ENCODE measurements at places on chromosomes 11 and 22.

GRCh38 chr11:121555121-121555520, 102.4 kb upstream of the SORL1-AS1 start:
- no peak for DNase-seq

GRCh38 chr11:62233730-62234129, 8.3 kb upstream of the SCGB1D2 start:
- no peak for DNase-seq

GRCh38 chr11:19374151-19374569, 133.4 kb upstream of the E2F8 start:
- DNase-seq, result no peak

- no peak for DNase-seq
Observed at GRCh38 chr11:100882957-100883356, 195.9 kb downstream of the ARHGAP42 start.

DNA sequence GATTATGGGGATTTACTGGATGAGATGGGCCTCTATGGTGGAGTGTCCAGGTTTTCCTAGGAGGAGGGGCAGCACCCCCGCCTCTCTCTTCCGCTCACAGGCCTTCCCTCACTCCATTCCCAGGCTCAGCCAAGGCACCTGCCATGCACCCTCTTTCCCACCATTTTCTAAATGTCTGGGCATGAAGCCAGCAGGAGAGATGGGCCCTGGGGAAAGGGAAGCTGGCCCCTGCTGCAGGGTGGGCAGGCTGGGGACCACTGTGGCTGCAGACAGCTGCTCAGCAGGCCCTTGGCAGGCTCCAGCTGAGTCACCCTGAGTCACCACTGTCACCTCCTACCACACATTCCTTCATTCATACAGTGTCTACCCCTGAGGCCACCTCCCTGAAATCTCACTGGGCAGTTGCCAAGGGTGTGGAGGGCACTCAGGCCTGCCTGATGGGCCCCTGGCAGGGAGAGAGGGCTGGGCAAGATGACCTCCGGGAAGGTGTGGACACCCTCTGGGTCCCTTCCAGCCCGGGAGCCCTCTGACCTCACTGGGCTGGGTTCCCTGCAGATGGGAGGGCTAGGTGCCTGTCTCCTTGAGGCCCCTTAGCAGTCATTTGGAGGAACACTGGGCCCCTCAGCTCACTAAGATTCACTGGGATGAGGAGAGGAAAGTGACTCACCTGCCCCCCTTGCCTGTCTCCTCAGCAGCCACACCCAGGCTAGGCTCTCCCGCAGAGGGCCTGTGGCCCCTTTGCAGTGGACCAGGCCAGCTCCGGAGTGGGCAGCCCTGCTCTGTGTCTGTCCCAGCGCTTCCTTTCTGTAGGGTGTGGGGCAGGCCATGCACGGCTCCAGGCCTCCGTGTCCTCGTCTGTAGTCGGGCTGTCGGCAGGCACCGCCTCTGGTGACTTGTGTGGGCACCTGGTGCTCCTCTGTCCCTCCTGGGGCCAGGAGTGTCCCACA, 7.8 kb downstream of the MYEOV start:
- DNase-seq, result no peak

GRCh38 chr11:3130269-3131071, 34.6 kb downstream of the OSBPL5 start:
- no peak for DNase-seq

DNA sequence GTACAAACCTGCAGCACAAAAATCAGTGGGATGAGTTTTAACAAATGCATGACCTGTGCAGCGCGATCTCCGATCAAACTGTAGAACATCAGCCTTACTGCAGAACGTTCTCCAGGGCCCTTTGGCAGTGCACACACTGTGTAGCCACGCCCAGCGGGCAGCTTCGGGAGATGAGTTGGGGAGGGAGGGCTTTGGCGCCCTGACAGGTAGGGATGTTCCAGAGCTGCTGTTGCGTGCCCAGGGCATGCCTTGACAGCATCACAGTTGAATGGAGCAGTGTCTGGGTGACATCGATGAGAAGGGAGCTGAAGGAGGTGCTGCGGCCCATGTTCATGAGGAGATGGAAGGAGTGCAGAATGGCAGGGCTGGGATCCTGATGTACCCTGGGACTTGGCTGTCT, 80.2 kb downstream of the TBC1D22A start:
- DNase-seq, result no peak

DNA sequence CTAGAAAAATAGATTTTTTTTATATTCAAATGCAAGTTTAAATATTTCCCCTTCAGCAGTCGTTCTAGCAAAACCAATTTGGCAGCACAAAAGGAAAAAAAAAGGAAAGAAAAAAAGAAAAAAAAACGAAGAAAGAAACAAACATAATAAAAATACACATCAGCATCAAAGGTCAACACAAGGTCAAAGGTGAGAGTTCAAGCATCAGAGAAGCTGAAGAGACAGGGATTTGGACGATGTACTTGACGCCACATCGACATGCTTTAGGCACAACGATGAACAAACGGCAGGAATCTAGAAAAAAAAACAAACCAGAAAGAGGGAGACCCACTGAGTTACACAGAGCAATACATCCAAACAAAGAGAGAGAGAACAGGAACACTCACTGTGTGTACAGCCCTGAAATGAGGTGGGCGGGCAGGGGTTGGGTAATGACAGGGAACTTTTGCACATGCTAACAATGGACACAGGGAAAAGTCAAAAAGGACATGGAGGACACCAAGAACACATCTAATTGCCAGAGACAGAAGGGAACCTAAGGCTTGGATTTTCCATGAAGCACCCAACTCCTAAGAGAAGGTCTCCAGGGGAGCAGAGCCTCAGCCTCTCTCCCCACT, 19.8 kb upstream of the RAPSN start:
- DNase-seq, result no peak

DNA sequence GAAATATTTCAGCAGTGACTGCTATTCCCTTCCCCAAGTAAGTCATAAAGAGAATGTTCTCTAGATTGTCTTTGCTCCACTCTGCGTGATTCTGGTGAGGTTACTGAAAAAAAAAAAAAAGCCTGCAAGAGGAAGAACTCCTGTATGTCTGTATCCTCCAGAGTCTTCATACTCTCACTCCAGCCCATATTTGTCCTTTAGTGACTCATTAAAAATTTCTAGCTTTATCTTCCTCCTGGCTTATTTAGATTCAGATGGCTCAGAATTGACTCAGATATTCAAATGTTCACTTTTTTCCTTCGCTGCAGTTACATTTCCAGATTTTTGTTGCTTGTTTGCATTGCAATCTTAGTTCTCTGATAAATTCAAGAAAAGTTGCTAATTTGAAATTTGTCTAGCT, 76.3 kb upstream of the CNTN5 start:
- DNase-seq, result no peak

GRCh38 chr22:26952451-26953011, 295.1 kb downstream of the MIAT start:
- no peak for DNase-seq

- no peak for DNase-seq
Observed at GRCh38 chr11:111400595-111400994, 21.5 kb upstream of the POU2AF1 start.

DNA sequence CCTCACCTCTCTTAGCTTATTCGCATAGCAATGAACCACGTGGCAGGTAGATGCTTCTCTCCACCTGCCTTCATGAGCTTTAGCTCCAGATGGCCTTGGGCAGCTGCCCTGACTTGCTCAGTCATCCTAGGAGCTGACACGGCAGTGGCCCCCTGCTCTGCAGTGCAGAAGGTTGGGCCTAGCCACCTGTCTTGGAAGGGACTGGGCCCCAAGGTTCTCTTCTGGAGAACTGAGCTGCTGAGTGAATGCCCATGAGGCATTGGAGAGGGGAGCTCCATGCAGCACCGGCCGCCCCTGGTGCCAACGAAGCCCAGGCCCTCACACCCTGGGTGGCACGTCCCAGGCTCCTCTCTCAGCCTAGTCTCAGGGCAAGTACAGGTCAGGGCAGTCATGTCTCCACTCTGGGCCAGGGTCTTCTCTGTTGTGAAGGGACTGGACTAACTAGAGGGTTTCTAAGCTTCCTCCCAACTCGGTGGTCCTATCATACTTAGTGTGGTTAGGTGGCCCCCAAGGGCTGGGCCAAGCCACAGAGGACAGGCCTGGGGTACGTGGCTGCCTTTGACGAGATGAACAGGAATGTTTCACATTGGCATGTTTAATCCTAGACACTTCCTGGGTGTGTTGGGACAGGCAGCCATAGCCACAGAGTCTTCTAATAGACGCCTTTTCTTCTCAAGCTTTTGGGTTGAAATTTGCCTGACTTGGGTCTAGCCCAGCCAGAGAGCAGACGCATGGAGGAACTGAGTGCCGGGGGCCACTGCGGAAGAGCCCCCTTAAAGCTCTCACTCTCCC, 47.9 kb downstream of the ALX4 start:
- DNase-seq, result no peak

DNA sequence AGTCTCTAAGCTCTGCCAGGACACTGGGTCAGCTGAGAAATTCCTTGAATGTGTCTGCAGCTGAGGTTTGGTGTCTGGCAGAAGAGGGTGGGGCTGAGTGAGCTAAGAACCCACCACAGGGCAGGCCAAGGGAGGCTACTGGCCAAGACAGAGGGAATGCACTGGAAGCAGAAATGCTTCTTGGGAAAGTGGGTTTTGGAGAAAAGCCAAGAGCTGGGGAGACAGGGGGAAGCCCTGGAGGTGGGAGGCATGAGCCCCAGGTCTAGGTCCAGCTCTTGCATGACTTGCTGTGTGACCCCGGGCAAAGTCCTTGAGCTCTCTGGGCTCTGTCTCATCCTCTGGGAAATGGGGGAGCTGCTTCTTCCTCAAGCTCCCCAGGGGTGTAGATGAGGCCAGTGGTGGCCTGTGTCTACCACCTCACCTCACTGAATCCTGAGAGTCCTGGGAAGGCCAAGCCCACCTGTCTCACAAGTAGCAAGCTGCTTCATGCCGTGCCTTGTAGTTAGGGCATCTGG, 2.3 kb downstream of the MMP11 start:
- no peak for DNase-seq

DNA sequence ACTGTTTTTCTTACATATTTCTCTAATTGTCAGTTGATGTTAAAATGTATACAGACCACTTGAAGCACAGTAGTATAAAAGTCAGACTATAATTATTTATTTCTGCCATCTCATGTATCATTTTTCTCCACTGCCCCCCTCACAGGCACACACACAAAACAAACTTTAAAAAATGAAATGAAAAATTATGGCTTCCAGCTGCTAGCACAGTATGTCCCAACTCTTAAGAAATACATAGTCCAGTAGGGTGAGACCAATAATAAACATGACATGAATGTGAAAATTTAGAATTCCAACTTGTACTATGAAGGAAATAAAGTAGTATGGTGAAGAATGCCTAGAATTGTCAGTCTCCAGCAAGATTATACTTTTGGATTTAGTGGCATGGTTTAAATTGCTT, 1247.9 kb downstream of the JRKL start:
- no peak for DNase-seq

DNA sequence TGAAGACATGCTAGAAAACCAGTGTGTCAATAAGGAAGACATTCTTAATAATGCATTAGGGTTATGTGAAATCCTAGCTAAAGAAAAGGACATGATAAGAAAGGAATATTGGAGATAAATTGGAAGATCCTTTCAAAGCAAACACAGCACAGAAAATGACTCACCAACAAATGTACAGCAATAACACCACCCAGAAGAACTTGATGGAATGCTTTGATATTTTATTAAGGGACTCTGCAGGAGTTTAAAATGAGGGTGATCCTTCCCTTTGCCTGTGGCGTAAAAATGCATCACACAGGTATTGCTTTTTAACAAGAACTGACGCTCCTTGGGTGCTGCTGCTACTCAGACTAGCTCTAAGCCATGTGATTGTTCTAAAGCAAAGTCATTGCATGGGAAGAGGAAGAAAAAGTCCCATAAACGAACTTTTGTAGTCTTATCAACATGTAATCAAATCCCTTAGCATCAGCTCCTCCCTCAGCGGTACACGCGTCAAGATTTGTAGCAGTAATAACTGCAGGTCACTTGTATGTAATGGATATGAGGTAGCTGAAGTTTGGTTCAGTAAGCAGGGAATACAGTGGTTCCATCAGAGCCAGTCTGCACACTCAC, 48.4 kb upstream of the EED start:
- no peak for DNase-seq

DNA sequence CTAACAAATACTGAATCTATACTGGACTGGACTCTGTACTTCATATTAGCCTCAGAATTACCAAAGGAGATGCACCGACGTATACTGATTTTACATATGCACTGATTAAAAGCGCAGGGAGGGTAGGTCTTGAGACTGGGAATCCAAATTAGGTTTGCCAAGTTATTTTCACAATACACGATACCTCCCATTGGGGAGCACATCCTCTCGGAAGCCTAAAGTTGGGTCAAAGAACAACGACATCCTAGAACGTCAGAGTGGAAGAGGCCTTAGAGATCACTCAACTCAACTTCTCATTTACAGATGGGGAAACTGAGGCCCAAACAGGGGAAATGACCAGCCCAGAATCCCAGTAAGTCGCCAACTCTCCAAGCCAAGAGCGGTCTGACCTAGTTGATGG, 626 bp downstream of the DNAL4 start:
- DNase-seq, result no peak

- DNase-seq, result no peak
Observed at GRCh38 chr11:19511413-19512183, 201.0 kb upstream of the NAV2 start.

DNA sequence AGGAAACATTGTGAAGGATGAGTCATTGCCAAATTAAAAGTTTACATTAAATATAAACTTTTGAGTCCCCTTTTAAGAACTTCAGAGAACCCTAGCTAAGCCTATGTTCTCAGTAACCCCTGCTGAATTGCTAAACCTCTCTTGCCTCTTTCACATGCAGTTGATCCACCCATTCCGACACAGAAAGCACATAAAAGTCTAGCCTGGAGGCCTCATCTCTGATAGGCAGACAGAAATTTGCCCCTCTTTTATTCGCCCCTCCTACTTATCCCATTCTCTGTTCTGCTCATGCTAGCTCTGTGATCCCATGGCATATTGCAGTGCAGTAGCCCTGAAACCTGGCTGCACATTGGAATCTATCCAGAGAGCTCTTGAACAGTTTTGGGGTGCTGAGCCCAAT, 58.2 kb upstream of the PDE3B start:
- DNase-seq, result no peak

DNA sequence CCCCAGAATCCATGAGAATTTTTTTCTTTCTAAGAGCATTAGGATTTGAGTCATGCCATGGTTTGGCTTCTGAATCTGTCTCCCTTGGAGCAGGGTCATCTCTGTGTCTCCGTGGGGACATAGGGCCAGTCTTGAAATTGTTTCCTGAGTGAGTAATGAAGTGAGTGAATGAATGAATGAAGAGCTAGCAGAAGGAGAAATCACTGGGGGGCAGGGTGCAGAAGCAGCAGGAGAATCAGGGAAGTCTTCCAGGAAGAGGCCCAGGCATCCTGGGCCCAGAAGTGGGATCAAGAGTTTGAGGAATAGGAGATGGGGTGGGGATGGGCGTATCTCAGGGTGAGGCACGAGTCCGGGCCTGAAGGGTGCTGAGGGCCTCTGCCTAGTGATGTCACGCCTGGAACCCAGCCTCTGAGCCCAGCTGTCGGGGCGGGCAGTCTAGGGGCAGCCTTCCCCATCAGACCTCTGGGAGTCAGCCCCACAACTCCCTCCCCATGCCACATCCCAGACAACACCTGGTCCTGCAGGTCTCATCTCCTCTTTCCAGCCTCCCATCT, 12.5 kb upstream of the MGAT3 start:
- no peak for DNase-seq

- no peak for DNase-seq
Observed at GRCh38 chr11:23956586-23956985, 540.3 kb upstream of the LUZP2 start.
